Activated CD4-positive, alpha-beta T cell treated with anti-CD3 and anti-CD28 coated beads for 24 hours (primary cell): ENCODE measurements at places on chromosomes 1 and 21.
A peak's percentile ranks its signal among the peaks of the same experiment; 100 is the strongest.

GRCh38 chr21:38948377-38949069 is 142.8 kb downstream of the ETS2 start:
- DNase-seq, result no peak

DNA sequence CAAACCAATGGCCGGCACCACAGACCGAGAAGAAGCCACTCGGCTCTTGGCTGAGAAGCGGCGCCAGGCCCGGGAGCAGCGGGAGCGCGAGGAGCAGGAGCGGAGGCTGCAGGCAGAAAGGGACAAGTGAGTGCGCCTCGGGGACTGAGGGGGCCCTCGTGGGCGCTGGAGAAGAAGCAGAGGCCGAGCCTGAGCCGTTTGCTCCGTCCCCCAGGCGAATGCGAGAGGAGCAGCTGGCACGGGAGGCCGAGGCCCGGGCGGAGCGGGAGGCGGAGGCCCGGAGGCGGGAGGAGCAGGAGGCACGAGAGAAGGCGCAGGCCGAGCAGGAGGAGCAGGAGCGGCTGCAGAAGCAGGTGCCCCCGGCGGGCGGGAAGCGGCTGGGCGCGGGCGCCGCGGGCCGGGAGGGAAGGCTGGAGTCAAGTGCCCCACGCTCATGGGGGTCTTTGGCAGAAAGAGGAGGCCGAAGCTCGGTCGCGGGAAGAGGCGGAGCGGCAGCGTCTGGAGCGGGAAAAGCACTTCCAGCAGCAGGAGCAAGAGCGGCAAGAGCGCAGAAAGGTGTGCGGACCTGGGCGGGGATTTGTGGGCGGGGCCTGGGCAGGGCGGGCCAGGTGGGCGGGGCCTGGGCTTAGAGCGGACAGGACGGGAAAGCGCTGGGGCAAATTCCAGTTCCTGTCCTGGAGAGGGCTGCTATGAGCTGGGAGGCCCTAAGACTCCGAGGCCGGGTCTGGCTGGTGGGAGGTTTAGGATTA is 22.7 kb downstream of the MAP7D1 start:
- DNase-seq, result no peak

- peak; percentile 60 for DNase-seq
These were observed 241.8 kb downstream of the TRABD2B start for GRCh38 chr1:47755101-47755990.

GRCh38 chr1:66367369-66367768 is 166.6 kb upstream of the SGIP1 start:
- no peak for DNase-seq

DNA sequence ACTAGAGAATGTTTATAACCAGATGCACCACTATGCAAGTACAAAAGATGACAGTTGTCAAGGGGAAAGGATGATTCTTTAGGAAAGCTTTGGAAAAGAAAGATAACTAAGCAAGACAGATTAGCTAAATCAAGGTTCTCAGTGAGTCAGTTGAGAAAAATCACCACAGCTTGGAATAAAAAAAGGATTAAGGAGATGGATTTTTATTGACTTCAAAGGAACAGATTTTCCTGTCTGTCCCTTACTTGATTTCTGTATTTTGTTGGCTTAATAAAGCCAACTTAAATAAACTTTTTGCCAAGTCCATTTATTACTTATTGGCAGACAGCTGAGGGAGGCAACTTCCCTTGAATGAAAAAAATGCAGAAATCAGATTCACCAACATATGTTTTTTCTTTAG is 93.9 kb downstream of the NR5A2 start:
- no peak for DNase-seq

- DNase-seq, result no peak
These were observed 2.7 kb downstream of the DVL1 start for GRCh38 chr1:1346501-1346890.

GRCh38 chr1:4124631-4125145 is 224.6 kb upstream of the C1orf174 start:
- DNase-seq, result no peak

DNA sequence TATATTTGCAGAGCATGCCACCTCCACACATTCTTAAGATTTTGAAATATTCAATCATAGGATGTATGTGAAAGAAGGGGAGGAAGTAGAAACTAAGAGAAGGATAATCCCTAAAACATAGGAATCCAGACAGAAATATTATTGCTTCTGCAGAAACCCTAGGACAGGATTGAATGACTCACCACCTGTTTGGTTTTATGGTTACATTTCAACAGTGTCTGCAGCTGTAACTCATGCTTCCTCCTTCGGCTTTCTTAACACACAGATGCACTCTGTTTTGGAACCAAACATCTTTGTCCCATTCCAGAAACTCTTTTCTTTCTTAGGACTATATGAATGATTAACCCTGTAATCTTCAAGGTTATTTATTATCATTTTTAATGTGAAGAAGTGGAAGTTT is 20.7 kb downstream of the RGS7 start:
- no peak for DNase-seq

DNA sequence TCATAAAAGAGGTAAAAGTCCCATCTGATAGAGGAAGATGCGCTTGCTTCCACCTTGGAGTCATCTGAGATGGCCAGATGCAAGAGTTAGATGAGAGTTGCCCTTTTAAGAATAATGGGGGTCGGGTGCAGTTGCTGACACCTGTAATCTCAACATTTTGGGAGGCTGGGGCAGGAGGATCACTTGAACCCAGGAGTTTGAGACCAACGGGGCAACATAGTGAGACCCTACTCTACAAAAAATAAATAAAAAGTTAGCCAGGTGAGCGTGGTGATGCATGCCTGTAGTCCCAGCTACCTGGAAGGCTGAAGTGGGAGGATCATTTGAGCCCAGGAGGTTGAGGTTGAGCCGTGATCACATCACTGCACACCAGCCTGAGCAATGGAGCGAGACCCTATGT is 13.5 kb upstream of the TEDDM1 start:
- no peak for DNase-seq

DNA sequence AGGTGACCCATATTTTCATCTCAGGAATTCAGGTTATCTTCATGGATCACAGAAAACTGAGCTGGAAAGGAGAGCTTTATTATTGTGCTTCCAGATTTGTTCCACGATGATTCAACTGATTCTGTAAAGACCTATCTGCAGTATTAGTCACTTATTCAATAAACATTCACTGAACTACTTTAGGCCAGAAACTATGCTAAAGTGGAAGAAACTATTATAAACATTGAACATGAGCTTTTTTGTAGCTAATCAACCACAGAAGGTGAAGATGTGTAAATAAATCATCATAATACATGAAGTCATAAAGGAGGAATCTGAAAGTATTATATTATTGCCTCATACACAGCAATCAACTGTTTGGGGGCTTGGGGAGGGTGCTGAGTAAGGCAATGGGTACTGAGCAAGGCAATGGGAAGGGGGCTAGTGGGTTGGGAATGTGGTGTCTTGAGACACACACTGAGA is 30.6 kb upstream of the EXO1 start:
- DNase-seq, result no peak

DNA sequence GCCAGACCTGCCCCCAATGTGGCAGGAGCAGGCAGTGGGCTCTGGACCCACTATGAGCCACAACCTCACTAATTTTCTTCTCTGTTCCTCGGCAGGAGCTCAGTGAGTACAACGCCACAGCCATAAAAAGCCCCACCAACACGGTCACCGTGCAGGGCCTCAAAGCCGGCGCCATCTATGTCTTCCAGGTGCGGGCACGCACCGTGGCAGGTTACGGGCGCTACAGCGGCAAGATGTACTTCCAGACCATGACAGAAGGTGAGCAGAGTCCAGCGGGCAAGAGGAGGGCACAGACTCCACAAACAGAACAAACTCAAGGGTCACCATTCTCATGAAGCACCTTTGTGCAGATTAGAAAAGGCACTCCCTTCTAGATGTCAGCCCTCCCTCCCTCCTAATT is 79.9 kb downstream of the LACTBL1 start:
- no peak for DNase-seq

DNA sequence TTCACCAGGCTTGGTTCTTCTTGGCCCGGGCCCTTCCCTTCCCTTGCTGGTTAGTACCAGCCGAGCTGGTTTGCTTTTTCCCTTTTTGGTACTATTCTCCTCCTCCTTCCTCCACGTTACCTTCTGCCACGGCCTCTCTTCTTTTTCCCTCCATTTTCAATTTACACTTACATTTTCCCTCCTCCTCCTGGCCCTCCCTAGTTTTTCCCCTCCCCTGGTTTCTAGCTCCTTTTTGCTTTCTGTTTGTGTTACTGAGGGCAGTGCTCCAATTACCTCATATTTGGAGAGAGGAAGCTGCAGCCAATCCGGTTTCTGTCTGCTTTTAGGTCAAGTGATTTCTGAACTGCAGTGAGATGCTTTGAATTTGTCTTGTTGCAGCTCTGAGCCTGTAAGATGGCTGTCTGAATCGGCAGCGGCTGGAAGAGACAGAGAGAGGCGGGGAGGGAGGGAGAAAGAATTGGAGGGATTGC is 63.7 kb downstream of the MACF1 start:
- DNase-seq, result no peak
